ENCODE measurements at places on chromosomes 2 and 18.

DNA sequence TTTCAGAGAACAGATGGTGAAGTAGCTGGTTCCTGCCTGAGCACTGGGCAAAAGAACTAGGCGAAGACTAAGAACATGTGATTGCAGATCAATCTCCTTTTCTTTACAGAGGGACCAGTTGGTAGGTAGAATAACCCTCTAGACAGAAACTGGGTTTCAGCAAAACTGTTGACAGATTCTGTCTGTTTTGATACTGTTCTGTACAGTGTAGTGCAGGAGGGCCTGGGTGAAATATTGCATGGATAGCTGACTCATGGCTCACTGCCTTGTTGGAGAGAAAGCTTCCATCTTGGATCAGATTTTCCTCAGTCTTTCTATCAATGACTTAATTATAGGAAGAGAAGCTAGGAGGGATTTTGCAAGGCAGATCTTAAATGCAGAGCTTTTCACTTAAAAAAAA is 95.8 kb downstream of the ZNF532 start:
- DNase-seq: no peak

DNA sequence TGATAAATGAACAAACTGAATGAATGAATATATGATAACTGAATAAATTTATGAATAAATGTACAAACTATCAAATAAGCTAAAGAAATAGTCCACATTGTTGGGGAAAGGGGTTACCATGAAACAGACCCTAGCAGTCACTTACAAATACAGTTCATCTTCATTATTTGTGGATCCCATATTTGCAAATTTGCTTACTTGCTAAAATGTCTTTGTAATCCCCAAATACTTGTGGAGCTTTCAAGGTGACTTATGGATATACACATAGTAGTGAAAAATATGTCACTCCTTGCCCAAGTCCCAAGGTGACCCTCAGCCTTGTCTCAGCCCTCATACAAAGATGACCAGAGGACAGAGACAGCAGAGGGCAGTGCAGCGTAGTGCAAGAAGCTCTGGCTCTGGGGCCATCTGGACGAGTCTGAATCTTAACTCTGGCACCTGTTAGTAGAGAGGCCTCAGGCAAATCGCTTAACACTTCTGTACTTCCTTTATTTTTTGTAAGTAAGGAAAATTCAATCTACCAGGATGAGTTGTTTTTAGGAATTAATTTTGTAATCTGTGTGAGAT is 3.1 kb downstream of the PAIP2B start:
- DNase-seq: peak; percentile 76

GRCh38 chr2:42567364-42567763 is 1.1 kb upstream of the MTA3 start:
- no peak for DNase-seq

- peak; percentile 81 for DNase-seq
Measured at GRCh38 chr18:58044370-58045241, 580 bp downstream of the NEDD4L start.

Data from eye (tissue), 1 donor.